ENCODE measurements at places on chromosomes 6 and 20.

GRCh38 chr6:157867155-157867559 lies 44.1 kb downstream of the SNX9 start:
- DNase-seq, result no peak
- H3K27me3 ChIP-seq, result no peaks in the 10 kb centered on the region
- H3K27ac ChIP-seq, result no peak overlapping the region

- no peak overlapping the region for H3K4me3 ChIP-seq
- H3K27me3 ChIP-seq, result no peaks in the 10 kb centered on the region
- H3K4me1 ChIP-seq, result peaks cover 23% of the 10 kb centered on the region
- DNase-seq, result no peak
- peaks cover 6% of the 10 kb centered on the region for H3K36me3 ChIP-seq
Observed at GRCh38 chr6:13470238-13471140, 16.9 kb downstream of the GFOD1 start.

- peak overlapping the region; percentile 92 for H3K27ac ChIP-seq
- peaks cover 6% of the 10 kb centered on the region for H3K36me3 ChIP-seq
- H3K4me1 ChIP-seq, result peaks cover 36% of the 10 kb centered on the region
- no peaks in the 10 kb centered on the region for H3K27me3 ChIP-seq
Observed at GRCh38 chr6:52994031-52994838, 849 bp downstream of the GSTA4 start.

- H3K27ac ChIP-seq, result no peak overlapping the region
- H3K4me1 ChIP-seq, result no peaks in the 10 kb centered on the region
- no peaks in the 10 kb centered on the region for H3K27me3 ChIP-seq
- no peaks in the 10 kb centered on the region for H3K36me3 ChIP-seq
- DNase-seq, result no peak
Observed at GRCh38 chr6:20441236-20441635, 39.6 kb downstream of the E2F3 start.

GRCh38 chr6:34157236-34157830 lies 11.4 kb upstream of the GRM4 start:
- peaks cover 7% of the 10 kb centered on the region for H3K4me1 ChIP-seq
- no peaks in the 10 kb centered on the region for H3K36me3 ChIP-seq
- H3K27ac ChIP-seq, result no peak overlapping the region
- H3K27me3 ChIP-seq, result peaks cover 25% of the 10 kb centered on the region
- DNase-seq, result no peak
- H3K4me3 ChIP-seq, result no peak overlapping the region

GRCh38 chr6:19530188-19530587 lies 307.0 kb upstream of the ID4 start:
- DNase-seq, result no peak
- H3K27me3 ChIP-seq, result no peaks in the 10 kb centered on the region
- no peaks in the 10 kb centered on the region for H3K36me3 ChIP-seq
- H3K4me1 ChIP-seq, result peaks cover 7% of the 10 kb centered on the region
- no peak overlapping the region for H3K4me3 ChIP-seq

Data from esophagus muscularis mucosa (tissue), 4 donors.